ENCODE measurements at places on chromosomes 4 and X.
A peak's percentile ranks its signal among the peaks of the same experiment; 100 is the strongest.

GRCh38 chr4:152705903-152706302 lies 26.1 kb upstream of the TMEM154 start:
- DNase-seq, result no peak

GRCh38 chrX:135982860-135983259 lies 2.4 kb upstream of the SLC9A6 start:
- peak; percentile 80 for DNase-seq

DNA sequence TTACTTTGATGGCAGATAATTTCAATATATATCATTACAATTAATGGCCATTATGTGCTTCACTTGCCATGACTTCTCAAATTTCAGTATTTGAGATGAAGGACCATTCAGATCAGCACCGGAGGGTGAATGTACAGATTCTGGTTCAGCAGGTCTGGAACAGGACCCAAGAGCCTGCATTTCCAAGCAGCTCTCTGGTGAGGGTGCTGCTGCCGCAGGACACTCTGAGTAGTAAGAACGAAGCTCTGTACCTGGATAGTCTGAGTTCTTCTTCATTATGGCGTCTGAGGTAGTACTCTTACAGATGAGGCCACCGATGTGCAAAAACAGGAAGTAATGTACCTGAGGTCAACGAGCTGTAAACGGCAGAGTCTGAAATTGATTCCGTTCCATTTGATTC lies 228.2 kb downstream of the FBXW7 start:
- DNase-seq, result no peak

DNA sequence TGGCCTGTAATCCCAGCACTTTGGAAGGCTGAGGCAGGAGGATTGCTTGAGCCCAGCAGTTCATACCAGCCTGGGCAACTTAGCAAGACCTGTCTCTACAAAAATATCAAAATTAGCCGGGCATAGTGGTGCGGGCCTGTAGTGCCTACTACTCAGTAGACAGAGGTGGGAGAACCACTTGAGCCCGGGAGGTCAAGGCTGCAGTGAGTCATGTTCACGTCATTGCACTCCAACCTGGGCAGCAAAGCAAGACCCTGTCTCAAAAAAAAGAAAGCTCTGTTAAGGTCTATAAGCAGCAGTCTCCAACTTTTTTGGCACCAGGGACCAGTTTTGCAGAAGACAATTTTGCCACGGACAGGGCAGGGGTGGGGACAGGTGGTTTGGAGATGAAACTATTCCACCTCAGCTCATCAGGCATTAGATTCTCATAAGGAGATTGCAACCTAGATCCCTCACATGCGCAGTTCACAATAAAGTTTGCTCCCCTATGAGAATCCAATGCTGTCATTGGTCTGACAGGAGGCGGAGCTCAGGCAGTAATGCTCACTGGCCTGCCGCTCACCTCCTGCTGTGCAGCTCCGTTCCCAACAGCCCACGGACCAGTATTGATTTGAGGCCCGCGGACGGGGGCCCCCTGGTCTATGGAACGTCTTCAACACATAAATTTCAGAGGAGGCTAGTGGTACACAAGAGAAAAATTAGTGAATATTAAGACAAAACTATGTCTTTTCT lies 67.9 kb downstream of the KLHL8 start:
- no peak for DNase-seq

DNA sequence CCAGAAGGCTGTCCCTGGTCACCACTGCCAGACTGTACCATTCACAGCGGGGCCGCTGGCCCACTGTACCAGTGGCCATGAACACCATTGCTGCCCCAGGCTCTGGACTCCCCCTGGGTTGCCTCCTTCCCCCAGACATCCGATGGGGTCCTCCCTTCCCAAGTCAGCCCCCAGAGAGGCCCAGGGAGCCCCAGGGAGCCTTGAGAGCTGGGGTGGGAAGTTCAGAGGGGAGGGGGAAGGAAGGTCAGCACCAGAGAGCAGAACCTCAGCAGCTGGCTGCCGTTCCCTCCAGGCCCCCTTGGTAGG lies 441 bp upstream of the ARHGAP4 start:
- DNase-seq, result no peak

DNA sequence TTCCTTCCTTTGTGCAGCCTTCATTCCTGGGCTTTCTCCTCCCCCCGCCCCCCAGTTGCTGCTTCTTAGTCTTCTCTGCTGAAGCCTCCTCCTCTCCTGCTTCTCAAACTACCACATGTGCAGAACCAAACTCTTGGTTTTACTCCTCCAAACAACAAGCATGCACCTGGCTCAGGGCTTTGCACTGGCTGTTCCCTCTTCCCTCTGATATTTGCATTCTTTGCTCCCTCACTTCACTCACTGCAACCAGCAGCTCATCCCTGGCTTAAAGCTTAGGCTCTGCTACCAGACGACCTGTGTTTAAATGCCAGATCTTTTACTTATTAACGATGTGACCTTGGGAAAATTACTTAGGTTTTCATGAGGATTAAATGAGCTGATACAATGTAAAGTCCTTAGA lies 51.4 kb downstream of the MED28 start:
- DNase-seq, result no peak

DNA sequence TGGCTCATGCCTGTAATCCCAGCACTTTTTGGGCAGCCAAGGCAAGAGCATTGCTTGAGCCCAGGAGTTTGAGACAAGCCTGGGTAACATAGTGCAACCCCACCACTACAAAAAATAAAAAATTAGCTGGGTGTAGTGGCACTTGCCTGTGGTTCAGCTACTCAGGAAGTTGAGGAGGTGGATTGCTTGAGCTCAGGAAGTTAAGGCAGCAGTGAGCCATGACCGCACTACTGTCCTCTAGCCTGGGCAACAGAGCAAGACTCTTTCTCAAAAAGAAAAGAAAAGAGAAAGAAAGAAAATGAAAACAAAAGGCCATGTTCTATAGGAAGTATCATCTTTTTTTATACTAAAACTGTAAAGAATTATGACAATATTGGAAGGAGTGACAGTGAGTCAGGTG lies 38.5 kb downstream of the NEK1 start:
- no peak for DNase-seq

DNA sequence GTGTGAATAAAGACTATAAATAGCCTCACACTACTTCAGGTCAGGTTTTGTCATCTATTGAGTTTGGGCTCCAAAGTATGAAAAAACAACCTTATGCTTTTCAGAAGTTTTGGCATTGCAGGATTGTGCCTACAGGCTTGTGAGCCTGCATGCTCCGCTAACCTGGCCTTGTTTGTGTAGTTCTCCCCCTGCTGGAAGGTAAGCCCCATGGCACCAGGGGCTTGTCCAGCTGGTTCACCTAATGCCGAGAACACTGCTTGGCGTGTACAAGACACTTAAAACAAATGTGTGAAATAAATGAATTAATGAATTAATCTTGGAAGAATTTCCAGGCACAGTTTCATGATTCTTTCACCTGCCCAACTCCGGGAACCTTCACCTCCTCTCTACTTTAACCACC lies 1.8 kb upstream of the HSD17B10 start:
- peak; percentile 68 for DNase-seq

DNA sequence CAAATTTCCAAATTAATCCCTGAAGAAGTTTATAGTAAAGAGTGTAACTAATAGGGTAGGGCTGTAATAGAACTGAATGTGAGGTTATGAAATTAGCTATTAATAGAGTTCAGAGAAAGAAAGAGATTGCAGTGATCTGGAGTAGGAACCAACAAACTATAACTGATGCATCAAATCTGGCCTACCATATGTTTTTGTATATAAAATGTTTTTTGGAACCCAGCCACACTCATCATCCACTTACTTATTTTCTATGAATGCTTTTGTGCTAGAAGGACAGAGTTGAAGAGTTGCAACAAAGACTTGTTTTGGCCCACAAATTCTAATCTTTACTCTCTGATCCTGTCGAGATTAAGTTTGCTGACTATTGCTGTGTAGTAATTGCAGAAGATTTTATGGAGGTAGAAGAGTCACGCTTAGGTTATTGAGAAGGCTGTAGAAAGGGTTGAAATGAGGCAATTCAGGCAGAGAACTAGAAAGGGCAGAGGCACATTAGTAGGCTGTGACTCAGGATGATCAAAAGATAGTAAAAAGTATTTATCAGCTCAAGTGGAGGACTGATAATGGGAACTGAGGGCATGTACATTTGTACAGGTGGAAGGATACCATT lies 298.7 kb upstream of the EMCN start:
- no peak for DNase-seq

- DNase-seq, result no peak
Measured at GRCh38 chrX:9710332-9710731, 55.3 kb downstream of the GPR143 start.

- no peak for DNase-seq
Measured at GRCh38 chr4:169013396-169013795, 3.3 kb upstream of the CBR4 start.

- no peak for DNase-seq
Measured at GRCh38 chr4:125198916-125199315, 115.8 kb upstream of the FAT4 start.

DNA sequence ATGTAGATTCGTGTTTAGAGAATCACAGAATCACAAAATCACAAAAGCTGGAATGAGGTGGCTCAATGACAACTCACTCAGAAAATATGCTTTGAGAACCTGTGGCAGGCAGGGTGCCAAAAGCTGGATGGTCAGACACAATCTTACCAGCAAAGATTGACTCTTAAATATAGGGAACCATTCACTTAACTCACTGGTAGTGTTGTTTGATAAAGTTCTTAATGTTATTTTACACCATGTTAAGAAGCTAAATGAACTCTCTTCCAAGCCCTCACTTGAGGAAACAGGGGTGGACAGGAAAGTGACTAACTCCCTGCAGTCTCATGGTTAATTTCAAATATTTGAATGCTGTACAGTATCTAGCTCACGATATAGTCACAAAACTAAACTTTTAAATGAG lies 5.7 kb upstream of the SCOC start:
- DNase-seq, result no peak

DNA sequence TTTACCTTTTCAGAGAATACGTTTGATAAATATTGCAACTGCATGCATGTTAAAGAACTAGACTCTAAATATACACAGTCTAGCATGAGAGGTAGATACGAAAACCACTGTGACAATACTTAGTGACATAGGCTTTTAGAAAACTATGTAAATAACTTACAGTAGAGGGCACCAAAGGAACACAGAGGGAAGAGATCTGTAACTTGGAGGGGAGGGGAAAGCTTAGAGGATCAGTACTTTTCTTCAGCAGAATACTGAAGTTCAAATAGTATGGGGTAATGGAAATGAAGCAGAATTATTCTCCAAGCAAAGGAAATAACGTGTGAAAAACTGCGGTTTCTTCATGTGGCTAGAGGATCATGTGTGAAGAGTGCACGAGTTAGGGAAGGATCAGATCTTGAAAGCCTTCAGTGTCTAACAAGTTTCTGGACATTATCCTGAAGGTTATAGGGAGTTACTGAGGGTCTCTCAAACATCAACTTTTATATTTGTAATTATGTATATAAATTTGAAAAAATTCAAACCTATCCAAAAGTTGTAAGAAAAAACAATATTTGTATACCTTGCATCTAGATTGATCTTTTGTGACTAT lies 264.3 kb downstream of the NPFFR2 start:
- no peak for DNase-seq

DNA sequence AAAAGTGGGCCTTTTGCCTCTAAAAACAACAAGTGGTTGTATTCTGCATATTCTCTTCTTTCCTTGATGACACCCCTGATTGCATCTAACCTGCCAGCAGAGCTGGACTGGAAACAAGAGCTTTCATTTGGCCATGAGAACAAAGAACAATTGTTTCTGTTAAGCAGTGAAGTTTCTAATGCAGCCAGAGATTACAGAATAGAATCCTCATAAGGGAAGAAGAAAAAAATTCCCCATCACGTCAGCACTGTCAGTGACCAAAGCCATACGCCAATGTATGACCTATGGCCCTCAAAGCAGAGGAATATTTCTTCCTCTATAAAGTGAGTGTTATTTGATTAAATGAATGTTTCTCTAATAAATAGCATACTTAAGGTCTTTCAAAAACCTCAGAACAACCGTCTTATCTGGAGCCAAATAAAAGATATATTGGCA lies 529.1 kb upstream of the INTU start:
- no peak for DNase-seq

- DNase-seq, result no peak
Measured at GRCh38 chr4:88005076-88005475, 2.4 kb upstream of the PKD2 start.

- no peak for DNase-seq
Measured at GRCh38 chrX:3584415-3584996, 128.9 kb downstream of the PRKX start.

DNA sequence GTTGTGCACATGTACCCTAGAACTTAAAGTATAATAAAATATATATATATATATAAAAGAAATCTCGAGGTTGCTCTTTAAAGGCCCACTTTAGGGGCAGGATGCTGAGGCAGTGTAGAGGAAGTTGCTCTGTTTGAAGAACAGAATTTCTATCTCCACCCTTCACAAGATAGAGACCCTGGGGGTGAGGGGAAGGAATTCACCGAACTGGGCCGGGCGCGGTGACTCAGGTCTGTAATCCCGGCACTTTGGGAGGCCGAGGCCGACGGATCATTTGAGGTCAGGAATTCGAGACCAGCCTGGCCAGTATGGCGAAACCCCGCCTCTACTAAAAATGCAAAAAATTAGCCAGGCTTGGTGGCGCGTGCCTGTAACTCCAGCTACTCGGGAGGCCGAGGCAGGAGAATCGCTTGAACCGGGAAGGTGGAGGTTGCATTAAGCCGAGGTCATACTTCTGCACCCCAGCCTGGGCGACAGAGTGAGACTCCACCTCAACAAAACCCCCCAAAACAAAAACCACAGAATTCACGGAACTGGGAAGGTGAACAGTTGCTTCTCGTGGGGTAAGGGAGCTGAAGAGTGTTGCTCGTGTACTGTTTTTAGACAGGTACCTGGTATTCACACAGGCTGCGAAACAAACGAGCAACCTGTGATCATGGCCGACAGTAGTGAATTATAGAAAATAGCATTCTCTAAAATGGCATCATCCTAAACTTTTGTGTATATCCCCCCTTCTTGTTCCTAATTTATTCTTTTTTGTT lies 6.2 kb downstream of the PLAC8 start:
- DNase-seq, result no peak

- DNase-seq, result peak; percentile 4
Measured at GRCh38 chrX:102712981-102713625, 855 bp downstream of the GPRASP2 start.

GRCh38 chr4:145709843-145710242 lies 29.9 kb downstream of the C4orf51 start:
- no peak for DNase-seq

DNA sequence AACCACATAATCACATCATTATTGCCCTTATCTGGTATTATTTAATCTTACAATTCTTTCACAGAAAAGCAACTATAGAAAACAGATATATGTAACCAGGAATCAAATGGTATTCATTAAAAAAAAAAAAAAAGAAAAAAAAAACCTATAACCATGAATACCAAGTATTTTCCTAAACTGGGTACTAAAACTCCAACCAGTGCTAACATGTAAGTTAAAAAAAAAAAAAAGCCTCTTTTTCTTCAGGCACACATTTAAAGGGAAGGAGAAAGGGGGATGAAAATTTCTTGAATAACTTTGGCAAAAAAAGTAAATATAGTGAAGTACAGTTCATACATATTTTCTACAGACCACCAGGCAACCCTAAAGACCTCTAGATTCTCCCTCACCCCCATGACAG lies 2.1 kb downstream of the PPAT start:
- no peak for DNase-seq
